ENCODE measurements at places on chromosomes 1 and 21.

DNA sequence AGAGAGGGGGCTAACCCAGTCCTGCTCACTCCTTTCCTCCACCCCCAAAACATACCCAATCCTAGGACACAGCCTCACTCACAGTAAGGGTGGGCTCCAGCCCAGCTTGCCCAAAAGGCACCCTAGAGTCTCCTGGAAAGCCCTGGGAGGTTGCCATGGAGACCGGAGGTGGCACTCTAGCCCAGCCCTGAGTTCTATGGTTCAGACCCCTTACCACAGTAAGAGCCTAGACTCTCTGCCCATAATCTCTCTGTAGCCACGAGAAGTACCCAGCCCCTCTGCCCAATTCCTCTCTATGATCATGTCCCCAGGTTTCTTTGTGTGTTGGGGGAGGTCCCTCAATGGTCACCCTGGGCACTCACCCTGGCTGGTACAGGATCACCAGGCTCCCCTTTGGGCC, 14.4 kb downstream of the COL16A1 start:
- DNase-seq = no peak

DNA sequence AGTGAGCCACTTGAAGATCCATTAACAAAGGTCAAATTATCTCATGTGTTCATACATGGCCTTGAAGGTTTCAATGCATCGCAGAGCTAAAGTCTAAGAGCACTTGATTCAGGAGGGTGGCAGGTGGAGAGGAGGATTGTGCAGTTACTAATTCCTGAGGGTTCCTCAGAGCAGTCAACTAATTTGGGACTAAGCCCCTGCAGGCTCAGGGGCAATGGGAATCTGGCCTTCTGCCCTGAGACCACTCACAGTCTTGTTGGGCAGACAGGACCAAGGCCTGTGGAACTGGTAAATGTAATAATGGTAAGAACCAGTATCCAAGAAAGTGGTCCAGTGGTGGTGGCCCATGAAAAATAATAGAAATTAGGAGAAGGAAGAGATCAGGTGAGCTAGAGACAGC, 127.4 kb upstream of the HMGB4 start:
- DNase-seq = no peak

- DNase-seq = no peak
These were observed 236.5 kb upstream of the JUN start for GRCh38 chr1:59020151-59020997.

GRCh38 chr1:53729456-53730223, 9.3 kb downstream of the GLIS1 start:
- DNase-seq = no peak

DNA sequence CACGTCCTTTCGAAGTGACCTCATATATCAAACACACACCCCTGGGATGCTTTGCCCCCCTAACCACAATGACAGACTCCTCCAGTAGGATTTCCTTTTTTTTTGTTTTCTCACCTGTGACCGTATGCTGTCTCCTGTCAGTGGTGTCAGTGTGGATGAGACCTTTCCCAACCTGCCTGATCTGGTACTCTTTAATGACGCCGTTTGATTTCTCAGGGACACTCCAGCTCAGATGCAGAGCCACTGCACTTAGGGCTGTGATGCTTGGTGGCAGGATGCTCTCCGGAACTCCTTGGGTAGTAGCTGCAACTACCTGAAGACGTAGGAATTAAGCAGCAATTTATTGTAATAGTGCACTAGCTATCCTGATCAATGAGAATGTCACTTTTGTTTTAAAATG, 212.6 kb downstream of the KCTD3 start:
- no peak for DNase-seq

- no peak for DNase-seq
These were observed 201.1 kb upstream of the CHRM3 start for GRCh38 chr1:239185245-239185619.

GRCh38 chr1:186828611-186829454, at the start of gene PLA2G4A:
Gene PLA2G4A (plus strand): TSS chr1:186828949. CDS start chr1:186854355, 25,406 bp downstream.
- no peak for DNase-seq

DNA sequence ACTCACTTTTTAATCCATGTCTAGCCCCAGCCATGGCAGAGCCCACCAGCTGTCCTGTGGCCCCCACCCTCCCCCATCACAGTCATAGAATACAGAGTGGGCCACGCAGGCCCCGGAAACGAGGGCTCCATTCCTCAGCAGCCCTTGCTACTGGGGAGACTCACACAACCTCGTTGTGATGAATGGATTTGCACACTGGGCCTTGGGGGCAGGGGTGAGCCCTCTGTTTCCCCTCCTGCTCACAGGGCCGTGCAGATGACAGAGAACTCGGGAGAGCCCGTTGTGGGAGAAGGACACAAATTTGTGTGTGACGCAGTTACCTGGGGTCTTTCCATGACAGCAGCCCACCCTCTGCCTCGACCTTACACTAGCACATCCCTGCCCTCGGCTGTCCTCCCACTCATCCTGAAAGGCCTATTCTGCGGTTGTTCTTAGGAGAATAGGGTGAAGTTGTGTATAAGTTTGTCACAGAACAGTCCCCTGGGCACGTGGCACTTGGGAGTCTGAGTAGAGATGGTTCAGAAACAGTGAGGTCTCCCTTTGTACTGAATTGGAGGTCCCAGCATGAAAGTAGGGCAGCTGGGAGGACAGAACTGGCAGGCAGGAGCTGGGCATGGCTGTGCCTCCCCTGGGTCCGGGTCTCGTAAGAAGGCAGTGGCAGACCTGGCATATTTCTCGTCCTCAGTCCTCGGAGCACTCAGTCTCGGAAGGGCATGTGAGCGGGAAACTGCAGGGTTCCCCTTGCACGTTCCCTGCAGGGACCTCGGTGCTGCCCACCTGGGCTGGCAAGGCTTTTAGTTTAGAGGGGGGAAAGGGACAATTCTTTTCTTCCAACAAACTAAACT, 6.8 kb downstream of the AGT start:
- DNase-seq = no peak

DNA sequence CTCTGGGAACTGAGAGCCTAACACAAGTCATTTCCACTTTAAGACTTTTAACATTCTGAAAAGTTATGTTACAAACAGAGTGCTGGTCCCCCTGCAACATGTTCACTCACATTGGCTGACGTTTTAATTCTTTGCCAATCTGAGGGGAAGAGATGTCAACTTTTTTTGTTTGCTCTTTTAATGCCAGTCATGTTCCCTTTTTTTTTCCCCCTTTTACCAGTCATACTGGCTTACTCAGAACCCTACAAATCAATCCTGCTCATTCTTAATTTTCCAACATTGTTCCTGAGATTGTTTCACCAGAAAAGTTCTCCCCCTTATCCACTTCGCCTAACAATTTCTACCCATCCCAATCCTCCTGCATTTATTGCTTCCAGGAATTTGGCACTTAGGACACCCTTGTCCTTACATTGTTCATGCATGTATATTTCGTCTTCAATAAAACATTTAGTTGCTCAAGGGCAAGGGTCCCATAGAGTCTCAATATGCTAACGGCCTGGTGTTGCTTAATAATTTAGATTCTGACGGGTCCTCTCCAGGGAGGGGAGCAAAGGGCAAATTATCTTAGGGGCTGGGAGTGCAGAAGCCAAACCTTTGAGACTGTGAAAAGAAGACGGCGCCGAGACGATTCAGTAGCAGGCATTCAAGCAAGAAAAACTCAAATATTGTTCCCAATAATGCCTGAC, 624 bp upstream of the CR1L start:
- no peak for DNase-seq

DNA sequence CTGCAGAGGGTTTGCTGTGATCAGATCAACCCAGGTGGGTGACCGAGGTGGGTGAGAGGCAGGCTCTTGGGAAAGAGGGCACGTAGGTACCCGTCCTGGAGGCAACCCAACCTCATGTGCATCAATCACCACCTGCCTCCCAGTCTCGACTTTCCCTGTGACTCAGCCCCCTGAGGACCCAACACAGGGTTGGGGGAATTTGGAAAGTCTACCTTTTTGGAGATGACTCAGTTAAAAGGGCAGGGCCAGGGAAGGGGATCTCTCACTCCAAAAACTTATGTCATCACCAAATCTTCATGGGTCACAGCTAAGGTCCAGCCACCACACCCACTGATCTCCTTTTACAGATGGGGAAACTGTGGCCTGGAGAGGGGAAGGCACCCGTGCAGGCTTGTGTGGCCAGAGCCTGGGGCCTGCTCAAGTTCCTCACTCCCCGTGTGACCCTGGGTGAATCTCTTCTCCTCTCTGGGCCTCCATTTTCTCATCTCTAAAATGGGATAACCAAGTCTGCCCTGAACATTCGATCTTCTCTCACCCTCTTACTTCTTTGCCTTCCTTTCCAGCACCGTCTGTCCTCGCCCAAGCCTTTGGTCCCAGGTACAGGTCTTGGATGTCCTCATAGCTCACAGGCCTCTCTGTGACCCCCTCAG, 34.6 kb upstream of the WNT4 start:
- DNase-seq = peak; percentile 2

GRCh38 chr1:3012456-3013291, 8.6 kb upstream of the ACTRT2 start:
- DNase-seq = peak; percentile 44

DNA sequence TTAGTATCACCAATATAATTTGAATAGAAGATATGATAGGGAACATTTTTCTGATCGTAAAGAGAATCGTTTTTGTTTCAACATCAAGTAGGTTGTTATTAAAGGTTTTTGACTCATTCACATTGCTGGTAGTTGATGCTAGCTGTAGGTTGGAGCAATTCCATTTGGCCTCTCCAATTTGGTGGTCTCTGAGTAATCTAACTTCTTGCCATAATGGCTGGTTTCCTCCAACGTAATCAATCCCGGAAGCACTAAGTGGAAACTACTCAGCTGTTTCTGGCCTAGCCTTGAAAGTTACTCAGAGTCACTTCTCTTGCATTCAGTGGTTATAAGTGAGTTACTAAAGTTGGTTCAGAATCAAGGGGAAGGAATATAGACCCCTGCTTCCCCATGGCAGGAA, 26.0 kb downstream of the RCOR3 start:
- DNase-seq = no peak

DNA sequence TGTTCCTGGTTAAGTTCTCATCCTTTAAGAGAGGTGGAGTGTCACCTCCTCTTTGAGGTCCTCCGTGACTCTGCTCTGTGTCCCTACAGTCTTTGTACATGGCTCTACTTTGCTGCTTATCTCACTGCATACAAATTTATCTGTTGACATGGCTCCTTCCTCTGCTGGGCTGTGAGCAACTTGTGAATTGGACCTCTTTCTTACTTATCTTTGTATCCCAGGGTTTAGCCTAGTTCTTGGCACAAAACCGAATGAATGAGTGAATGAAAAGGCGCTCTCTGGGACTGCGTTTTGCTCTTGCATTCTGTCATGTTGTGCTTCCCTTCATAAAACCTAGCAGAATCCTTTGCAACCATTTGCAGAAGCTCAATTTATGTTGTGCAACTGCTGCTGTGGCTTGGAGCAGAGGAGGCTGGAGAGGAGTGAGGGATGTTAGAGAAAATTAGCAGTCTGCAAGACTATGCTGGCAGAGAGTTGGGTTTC, 12.4 kb downstream of the SLC26A9 start:
- no peak for DNase-seq

- peak; percentile 87 for DNase-seq
These were observed 12.2 kb upstream of the IL10 start for GRCh38 chr1:206784471-206784903.

- DNase-seq = no peak
These were observed 420.8 kb downstream of the NPHP4 start for GRCh38 chr1:5571438-5571837.

- no peak for DNase-seq
These were observed 5.5 kb downstream of the SORT1 start for GRCh38 chr1:109392037-109392787.

DNA sequence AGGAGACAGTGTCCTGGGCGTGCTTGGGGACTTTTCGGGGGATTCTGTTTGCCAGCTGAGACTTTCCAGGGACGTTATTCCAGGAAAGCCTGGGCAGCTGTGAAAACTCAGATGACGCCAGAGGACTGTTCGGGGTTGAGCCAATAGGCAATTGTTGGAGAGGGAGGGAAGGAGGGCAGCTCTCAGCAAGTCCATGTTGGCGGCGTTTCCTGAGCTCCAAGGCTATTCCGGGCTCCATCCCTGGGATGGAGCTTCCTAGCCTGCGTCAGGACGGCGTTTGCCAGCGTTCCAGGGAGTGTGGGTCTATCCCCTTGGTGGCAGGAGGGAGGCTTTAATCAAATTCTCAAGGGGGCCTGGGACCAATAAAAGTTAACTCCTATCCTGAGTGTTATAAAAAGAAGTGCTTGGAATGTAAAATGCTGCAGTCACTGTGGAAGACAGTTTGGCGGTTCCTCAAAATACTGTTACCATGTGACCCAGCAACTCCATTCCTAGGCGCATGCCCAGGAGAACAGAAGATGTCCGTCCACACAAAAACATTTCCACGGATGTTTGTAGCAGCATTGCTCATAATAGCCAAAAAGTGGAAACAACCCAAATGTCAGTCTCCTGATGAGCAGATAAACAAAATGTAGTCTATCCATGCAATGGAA, 15.2 kb downstream of the SLC27A3 start:
- no peak for DNase-seq

GRCh38 chr21:35646606-35647005, 413.7 kb downstream of the SETD4 start:
- no peak for DNase-seq

DNA sequence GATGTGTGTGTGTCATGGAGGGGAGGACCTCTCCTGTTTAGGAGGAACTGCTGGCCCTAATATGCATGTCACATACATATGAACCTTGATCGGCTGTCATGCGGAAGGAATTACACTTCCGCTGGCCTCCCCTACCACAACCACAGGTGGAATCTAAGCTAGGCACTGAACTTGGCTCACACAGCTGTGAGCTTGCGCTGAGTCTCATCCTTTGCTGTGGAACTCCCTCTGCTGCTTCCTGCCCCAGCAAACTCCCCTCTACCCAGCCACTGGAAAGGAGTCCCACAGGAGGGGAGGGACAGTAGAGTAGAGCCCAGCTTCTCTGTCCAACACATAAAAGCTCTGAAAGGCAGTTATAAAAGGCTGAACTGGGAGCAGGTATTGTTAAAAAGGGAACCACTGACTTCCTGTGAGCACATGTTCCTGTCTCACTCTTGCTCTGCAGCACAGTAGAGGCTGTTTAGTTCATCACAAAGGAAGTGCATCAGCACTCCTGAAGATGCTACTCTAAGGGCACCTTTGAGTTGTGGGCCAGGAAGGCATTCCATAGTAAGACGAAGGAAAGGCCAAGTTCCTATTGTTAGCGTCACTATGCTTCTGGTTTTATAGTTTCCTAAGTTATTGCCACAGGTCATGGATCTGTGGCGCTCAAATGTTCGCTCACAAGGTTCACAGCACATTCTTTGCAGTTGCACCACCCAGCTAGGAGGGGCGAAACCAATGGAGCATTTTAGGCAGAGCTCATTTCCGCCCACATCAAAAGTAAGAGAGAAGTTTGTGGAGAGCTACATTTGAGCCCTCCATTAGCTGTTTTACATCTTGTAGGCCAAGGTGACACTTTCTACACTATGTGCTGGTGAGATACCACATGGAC, 17.7 kb upstream of the PTPRC start:
- peak; percentile 39 for DNase-seq
